SW 1271 (cell line): ENCODE measurements at places on chromosomes 4 and X.

- no peak for DNase-seq
Measured at GRCh38 chr4:128483041-128483440, 195.4 kb upstream of the PGRMC2 start.

DNA sequence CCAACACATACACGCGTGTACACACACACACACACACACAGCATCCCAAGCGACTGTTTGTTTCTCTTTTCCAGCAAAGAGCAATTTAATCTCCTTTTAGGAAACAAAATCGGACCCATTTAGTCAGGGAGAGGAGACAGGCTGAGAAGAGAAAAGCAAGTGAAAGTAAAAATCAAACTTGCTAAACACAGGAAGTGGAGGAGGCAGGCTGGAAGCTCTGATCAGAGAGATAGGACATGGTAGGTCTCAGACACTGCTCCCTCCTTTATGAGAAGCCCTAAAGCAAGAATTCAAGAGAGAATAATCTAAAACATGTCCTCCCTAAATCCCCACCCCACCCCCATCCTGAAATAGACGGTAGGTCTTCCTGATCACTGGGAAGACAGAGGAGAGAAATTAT, 62.3 kb downstream of the GPC3 start:
- DNase-seq: no peak

DNA sequence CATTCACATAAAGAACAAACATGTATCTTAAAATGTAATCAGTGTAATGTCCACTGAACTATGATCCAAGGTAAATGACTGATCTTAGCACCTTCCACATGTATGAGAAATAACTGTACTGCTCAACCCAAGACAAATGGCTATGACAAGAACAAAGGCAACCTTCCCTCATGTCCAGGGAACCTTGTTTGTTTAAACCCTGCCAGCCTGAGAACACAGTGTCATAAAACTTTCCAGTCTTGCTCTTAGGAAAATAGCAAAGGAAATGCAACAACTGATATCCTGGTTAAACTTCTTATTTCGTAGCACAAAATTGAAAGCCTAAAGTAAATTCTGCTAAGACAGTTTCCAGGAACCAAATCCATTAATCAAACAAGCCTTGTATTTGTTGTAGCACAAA, 494.3 kb downstream of the IL15 start:
- DNase-seq: no peak

- no peak for DNase-seq
Measured at GRCh38 chr4:165384186-165384585, 5.4 kb downstream of the CPE start.

- no peak for DNase-seq
Measured at GRCh38 chr4:32196950-32197688, 1477.0 kb downstream of the PCDH7 start.

- DNase-seq: no peak
Measured at GRCh38 chrX:130051176-130051845, 59.0 kb downstream of the ELF4 start.

- no peak for DNase-seq
Measured at GRCh38 chrX:10482261-10482660, 138.1 kb downstream of the MID1 start.

DNA sequence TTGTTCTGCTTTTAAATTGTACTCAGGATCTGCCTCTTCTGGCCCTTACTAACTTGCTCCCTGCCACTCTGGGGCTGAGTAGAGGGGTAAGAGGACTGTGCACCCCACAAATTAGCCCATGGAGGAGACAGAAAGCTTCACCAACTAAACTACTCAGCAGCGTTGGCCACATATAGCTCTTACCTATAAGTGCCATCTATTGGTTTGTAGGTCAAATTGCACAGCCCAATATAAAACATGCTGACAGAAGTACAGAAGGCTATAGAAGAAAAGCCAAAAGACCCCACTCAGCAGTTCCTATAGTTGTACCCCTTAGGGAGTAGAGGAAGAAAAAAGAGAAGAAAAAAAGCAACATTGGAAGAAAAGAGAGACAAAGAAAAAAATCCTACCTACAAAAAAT, 341.2 kb upstream of the FMR1 start:
- DNase-seq: no peak

- DNase-seq: no peak
Measured at GRCh38 chrX:22159071-22159470, 113.6 kb upstream of the CBLL2 start.

DNA sequence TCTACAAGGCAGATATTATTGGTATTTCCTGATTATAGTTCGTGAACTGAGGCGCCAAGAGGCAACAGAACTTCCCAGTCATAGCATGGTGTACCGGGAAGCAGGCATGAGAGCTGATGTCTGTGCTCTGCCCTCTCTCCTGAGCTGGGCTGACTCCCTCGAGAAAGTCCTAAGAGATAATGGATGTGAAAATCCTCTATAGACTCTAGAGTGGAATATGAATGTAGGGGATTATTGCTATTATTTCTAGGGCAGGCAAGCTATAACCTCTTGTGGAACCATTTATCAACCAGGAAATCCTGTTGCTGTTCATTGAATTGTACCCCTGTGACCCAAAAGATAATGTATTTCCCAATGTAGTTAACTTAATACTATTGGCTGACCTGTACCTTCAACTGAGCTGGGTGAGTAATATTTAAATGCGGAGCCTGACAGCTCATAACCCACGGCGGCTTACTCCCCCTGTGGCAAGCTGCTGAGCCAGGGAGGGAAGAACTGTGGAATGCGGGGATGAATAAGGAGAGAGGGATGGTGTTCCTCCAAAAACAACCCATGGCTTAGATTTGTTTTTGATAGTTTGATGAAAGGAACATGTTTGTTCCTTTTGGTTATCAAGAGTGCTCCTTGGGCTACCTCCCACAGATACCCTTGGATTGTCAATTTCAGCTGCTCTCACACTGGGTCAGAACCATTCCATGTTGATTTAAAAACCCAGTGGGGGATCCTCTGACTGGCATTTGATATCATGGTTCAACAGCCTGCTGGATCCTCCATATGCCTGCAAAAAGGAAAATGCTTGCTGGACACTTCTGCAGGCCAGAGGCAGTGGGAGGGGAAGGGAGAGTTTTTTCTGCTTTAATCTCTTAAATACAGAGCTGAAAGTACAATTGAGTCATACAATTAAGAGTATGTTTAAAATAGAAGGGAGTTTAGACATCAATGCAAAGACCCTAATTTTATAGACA, 339.0 kb upstream of the BOD1L1 start:
- no peak for DNase-seq

GRCh38 chr4:53508446-53508845, 82.8 kb downstream of the LNX1 start:
- no peak for DNase-seq

DNA sequence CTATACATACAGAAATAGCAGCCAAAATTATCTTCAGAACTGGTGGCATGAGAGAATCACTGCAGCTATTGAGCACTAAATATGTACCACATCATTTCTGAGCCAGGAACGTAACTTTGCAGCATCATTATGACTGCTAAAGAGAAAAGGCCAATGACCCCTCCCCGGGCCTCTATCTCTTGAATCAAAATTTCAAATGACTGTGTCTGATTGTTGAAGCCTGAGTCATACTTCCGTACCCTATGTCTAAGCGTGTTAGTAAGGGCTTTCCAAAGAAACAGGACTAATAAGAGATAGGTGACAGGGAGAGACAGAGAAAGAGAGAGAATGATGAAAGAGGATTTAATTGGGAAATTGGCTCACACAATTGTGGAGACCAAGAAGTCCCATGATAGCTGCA, 445.5 kb upstream of the SPANXN1 start:
- no peak for DNase-seq

DNA sequence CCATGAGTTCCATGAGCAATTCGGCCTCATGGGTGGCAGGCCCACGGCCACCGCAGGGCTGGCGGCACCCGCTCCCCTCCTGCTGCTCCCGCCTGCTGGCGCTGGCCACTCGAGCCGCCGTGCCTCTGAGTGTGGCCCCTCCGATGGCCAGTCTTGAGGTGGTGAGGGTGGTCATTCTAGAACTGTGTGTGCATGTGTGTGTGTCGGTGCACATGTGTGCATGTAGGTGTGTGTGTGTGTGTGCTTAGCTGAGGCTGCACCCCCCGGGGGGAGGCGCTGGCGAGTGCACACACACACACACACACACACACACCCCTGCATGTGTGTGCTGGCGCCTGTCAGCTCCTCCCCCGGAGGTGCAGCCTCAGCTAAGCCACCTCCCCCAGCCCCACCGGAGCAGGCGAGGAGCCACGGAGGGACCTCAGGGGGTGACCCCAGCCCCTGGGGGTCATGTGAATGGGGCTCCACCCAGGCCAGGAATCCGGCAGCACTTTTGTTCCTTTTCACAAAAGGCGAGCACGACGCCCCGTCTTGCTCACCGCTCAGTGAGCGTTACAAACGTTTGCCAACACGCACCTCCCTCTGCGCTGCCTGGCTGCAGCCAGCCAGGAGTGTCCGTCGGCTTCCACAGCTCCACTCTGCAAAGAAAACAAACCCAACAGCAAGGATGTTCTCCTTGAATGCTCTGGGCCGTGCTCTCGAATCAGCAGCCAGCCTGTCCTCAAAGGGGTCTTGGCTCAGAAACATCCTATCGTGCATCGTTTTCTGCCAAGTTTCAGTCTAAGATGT, 29.9 kb downstream of the FGFRL1 start:
- no peak for DNase-seq

DNA sequence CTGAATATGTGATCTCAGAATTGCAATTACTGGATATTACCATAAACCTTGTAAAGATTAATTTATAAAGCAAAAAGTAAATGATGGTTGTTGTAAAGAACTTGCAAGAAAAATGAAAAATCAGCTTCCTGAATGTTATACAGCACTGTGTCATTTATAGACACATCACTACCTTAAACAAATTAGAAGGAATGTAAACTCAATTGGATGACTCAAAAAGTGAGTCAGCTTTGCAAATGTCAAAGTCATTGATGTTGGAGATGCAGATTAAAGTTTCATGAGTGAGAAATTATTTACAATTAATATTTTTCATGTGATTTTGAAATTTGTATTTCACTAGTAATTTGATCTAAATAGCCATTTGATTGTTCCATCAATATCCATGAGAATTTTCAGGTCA, 193.2 kb downstream of the RAPGEF2 start:
- no peak for DNase-seq

GRCh38 chr4:24235618-24236017, 345.8 kb upstream of the PPARGC1A start:
- DNase-seq: no peak

GRCh38 chrX:50779694-50780093, 34.3 kb downstream of the SHROOM4 start:
- DNase-seq: no peak

DNA sequence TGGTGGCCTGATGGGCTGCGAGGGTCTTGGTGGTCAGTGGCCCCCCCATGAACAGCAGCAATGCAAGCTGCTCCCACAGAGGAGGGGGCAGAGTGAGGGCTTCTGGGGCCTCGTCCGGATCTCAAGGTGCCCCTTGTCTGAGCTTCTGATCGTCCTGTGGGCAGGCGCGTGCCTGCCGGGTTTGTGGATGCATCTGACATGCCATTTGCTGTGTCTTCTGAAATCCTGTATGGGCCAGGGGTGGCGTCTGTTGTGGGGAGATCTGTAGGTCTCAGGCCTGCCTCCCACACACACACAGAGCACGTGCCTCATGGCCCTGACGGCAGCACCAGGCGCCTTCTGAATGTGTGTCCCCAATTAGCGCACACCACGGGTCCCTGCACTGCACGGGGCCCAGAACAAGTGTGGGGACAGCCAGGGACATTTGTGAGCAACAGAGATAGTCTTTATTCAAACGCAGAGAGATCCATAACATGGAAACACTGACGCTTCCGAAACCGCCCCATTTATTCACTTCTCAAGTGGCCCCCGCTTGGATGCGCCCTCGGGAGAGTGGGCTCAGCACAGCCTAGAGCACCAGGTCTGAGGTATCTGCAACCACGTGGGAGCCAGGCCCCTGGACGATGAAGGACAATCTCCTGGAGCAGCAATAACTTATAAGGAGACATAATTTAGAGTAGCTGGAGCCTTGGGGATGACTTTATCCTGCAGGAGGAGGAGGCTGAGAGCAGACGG, 5.7 kb downstream of the SPON2 start:
- no peak for DNase-seq

DNA sequence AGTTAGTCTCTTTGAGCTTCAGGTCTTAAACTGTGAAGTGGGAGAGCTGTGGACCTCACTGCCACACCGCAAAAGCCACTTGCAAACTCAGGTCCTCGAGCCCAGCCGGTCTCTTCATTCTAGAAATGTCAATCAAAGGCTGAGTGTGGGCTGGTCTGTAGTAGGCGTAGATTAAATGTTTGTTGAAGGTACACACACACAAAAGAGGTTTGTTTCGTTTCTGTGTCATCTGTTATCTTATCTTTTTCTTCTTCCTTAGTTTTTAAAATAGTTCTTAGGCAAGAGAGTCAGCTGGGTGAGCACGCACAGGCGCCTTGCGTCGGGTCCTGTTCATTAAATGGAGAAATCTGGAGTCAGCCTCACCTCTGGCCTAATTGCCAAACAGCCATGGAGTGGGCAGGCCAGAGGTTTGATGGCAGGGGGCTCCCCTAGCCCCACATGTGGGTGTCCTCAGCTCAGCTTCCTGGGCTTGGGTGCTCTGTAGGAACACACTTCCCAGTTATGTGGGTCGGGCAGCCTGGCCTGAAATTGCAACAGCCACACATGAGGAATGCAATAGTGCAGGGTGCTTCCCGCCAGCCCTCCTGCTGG, 836 bp upstream of the PSAPL1 start:
- DNase-seq: no peak

DNA sequence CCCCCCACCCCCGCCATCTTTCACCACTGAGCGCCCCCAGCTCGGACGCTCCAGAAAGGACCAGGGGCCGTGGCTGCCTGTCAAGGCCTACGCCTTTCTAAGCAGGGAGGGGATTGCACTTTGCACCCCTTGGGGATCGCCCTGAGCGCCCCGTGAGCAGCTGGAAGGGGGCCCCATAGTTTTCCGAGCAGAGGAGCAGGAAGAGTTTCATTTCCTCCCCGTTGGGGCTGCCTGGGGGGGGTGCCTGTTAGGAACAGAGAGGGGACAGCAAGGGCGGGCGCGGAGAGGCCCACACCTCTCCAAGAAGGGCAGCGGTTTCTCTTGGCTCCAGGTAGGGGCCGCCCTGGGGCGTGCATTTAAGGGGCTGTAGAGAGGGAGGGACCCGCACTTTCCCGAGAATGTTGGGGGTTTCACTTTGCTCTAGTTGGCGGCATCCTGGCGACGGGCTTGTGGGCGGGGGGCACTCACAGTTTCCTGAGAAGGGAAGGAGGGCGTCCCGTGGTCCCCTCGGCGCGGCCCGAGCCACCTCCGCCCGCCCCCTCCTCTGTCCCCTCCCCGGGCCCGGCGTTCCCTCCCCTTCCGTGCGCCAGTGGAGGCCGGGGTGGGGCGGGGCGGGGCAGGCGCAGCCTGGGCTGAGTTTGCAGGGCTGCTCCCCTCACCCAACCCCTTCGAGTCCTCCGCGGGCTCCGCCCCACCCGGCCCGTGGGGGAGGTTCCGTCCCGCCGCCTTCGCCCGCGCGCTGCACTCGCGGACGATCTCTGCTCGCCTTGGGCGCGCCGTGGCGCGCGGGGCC, 82.3 kb upstream of the CD99 start:
- no peak for DNase-seq

GRCh38 chr4:102586002-102586643, 85.0 kb downstream of the NFKB1 start:
- DNase-seq: no peak
